ENCODE measurements at places on chromosomes 6 and 20. TPM values are rescaled to one million over a fixed set of nuclear protein-coding genes. Genes with fewer than 3 reads are reported as not detected.

DNA sequence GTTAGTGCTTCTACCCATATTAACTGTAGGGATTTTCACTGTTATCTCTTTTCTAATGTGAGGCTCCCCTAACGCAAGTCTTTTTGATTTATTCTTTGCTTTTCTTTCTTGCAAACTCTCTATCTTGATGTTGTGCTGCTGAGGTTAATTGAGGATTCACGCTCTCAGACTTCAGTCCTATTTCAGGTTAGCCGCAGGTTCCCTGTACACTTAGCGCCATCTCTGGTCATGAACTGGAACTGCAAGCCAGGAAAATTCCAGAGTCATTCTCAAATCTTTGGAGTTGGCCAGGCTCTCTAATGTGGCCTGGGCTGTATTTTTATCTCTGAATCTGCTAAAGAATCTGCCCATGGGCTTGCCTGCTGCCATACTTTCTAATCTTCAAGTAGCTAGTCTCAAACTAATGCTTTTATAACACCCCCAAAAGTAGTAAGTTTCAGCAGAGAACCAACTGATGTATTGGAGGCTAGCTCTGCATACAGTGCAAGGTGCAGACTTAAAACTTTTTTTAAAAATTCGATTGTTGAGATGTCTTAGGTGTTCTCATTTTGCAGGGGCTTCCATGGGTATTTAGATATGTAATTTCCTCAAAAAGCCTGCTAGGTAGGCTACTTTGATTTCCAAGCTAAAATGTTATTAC lies 91.1 kb upstream of the OPRM1 start:
- DNase-seq, result no peak

DNA sequence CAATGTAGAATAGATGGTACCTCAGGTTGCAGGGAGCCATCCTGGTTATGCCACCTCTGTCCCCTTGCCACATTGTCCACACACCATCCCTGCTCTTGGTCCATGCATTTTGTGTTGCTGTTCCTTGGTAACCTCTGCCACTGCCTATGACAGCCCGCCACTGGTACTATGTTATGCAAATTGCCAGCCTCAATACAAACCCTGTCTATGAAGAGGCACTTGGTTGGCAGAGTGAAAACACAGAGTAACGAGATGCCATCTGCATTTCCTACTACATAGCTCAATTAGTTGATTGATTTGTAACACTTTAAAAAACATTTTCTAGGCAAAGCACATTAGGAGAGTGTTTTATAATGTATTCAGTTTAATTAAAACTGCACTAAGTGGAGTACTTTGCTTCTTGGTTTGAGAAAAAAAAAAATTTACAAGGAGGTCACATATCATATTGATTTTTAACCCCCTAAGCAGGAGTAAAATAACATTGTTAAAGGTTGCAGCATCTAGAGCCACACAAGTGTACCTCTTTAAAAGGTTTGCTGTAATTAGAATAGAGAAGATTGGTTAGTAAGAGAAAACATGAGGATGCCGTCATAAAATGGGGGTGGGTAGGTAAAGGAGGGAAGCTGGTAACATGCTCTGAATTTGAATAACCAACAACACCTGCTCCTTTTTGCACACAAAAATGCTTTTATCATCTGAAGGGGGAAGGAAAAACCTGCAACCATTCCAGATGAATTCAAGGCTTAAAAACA lies 817.1 kb downstream of the KIF16B start:
- DNase-seq, result no peak

DNA sequence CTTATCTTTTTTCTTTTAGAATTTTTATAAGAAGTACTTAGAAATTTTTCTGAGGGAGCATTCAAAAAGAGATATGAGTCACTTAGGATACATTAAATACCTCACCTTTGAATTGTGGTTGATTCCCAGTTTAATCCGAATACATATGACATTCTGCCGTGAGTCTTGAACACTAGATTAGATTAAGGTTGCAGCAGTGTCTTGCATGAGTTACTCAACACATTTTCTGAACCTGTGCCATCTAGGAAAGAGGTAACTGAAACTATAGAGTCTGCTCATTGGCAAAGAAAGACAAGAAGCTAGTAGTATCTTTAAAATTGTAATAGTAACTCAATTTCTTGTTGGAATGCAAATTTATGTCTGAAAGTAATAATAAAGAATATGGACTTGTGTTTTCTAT lies 14.9 kb downstream of the PEX3 start:
- DNase-seq, result no peak

- DNase-seq, result no peak
Observed at GRCh38 chr6:113055061-113055460, 707.9 kb downstream of the RFPL4B start.

DNA sequence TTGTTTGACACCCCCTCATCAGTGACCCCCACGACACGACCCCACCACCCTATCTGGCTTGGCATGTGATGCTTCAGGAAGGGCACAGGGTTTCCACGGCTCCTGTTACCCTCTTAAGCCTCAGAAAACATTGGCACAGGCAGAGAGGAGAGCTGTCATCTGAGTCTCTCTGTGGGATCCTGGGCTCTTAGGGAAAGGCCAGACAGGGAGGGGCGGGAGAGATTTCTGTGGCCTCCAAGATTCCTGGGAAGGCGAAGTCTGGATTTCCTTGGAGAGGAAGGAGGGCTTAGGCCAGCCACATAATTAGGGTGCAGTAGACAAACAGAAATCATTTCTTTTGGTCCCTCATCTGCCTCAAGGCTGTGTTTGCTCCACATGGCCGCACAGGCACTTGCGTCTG lies 191.6 kb upstream of the SNX9 start:
- no peak for DNase-seq

CDH26 gene
- 6.6 TPM for total RNA-seq

- DNase-seq, result no peak
Observed at GRCh38 chr6:53532061-53532797, 12.7 kb downstream of the GCLC start.

C20orf144 gene
- total RNA-seq, result not detected

DNA sequence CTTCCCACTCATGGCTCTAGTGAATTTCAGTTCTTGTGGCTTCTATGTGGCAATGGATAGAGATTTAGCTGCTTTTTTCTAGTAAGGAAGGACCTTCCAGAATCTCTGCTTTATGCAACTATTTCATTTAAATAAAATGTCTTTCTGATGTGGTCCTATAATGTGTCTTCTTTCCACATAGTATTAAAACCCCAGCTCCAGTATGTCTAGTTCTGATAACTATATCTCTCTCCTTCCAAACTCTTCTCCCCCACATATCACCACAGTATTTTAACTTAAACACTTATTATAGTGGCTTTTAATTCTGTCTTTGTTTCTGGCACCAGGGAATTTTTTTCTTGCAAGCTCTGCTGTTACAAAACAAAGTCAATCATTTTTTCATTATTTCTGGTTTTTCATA lies 40.6 kb upstream of the SUMO4 start:
- DNase-seq, result no peak

- no peak for DNase-seq
Observed at GRCh38 chr20:6599876-6600735, 167.4 kb upstream of the BMP2 start.

- DNase-seq, result no peak
Observed at GRCh38 chr6:128284128-128284527, 236.3 kb downstream of the PTPRK start.

DNA sequence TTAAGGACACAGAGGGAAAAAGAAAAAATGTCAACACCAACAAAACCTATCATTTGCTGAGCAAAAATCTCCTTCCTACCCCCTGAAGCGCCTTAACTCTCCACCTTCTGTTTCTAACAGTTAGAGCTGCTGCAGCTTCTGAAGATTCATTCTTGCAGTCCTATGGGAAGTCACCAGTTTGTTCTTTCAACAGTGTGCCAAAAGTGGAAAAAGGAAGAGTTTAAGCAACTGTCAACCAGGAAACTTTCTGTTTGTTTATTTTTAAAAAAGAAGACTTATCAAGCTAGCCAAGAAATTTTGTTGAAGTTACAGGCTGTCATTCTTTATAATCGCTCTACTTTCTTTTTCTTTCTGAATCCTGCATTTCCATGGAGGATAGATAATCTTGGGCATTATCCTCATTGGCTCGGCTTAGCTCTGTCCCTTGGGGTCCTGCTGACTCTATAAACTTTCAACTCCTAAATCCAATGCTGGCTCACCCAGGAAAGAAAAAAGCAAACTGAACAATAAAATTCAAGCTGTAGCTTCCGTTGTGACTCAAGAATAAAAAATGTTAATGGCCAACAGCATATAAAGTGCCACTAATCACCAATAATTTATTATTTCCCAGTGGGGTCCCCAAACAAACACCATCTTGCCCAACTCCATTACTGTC lies 172.8 kb upstream of the CITED2 start:
- DNase-seq, result no peak

DNA sequence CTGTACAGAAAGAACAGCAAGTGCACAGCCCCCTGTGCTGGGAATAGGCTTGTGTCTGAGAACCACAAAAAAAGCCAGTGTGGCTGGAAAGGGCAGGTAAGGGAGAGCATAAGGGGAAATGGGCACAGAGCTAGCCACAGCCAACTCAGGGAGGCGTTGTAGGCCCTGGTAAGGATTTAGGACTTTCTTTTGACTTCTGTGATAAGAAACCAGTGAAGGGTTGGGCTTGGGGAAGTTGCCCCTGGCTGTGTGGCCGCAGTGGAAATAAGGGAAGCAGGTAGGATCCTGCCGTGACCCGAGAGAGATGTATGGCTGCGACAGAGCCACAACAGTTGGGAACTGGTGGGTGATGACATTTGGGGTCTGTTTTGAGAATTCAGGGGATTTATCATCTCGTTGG lies 30.0 kb upstream of the PHACTR2 start:
- no peak for DNase-seq

GRCh38 chr20:44810061-44810390 lies 320 bp downstream of the RIMS4 start:
- DNase-seq, result no peak

DNA sequence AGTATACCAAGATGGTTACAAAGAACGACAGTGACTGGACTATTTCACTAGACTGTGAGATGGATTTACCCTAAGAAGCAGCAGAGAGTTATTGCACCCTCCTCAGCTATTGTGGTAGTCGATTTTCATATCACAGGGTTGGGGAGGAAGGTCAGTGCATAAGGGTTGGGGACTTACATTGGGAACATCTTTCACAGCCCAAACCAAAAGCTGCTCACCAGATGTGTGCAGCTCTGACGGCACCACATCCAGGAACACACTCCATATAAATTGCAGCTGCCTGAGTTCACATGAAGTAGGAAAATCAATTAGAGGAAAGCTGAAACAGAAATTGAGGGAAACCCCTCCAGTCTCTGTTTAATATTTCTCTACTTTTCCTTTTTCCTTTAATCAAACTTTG lies 470.5 kb upstream of the NRSN1 start:
- no peak for DNase-seq

EYS gene
- total RNA-seq, result not detected

KHDRBS2 gene
- 1.7 TPM for total RNA-seq

FHL5 gene
- total RNA-seq, result 21.4 TPM

- DNase-seq, result no peak
Observed at GRCh38 chr6:15026832-15027231, 219.0 kb upstream of the JARID2 start.

PAK5 gene
- total RNA-seq, result 0.25 TPM

DNA sequence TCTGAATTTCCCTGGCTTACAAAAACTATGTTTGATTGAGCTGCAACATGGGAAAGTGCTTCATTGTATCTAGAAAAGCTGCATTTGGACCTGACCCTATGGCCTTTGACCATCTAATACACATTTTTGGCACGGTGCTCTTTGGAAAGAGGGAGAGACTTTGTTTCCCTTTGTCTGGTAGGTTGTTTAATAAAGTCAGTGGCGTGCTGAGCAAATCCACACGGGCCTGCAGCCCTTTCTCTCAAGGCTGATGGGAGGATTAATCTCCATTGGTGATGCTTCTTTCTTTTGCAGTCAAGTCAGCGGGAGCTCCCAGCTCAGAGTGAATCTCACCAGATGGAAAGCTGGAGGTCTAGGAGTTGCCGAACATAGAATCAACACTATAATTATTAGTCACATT lies 314.7 kb upstream of the CNR1 start:
- DNase-seq, result no peak

SRSF12 gene
- 0.25 TPM for total RNA-seq

GRCh38 chr20:29298759-29299613 lies 1958.5 kb upstream of the DEFB115 start:
- no peak for DNase-seq

- peak; percentile 77 for DNase-seq
Observed at GRCh38 chr20:41318271-41318649, 729 bp upstream of the ZHX3 start.

SLC17A3 gene
- total RNA-seq, result not detected

REM1 gene
- 4.4 TPM for total RNA-seq

DNA sequence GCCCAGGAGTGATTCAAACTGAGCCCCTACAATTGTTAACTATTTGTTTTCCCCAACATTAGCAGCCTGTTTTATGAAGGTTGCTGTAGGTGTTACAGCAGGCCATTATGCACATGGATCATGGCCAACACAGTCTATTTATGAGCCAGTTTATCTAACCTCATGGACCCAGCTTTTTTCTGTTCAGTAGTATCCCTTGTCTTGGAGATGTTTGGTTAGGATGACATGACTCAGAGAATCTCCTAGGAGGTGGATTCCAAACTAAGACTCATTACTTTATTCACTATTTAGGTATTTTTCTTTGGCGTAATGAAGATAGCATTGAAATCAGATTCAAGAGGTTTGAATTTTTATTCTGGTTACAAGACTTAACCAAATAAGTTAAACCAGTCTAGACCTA lies 62.8 kb upstream of the TFB1M start:
- DNase-seq, result no peak

- no peak for DNase-seq
Observed at GRCh38 chr6:107061125-107062020, 33.4 kb downstream of the MTRES1 start.

HLA-A gene
- 691 TPM for total RNA-seq

FAM162B gene
- total RNA-seq, result 19.6 TPM

DNA sequence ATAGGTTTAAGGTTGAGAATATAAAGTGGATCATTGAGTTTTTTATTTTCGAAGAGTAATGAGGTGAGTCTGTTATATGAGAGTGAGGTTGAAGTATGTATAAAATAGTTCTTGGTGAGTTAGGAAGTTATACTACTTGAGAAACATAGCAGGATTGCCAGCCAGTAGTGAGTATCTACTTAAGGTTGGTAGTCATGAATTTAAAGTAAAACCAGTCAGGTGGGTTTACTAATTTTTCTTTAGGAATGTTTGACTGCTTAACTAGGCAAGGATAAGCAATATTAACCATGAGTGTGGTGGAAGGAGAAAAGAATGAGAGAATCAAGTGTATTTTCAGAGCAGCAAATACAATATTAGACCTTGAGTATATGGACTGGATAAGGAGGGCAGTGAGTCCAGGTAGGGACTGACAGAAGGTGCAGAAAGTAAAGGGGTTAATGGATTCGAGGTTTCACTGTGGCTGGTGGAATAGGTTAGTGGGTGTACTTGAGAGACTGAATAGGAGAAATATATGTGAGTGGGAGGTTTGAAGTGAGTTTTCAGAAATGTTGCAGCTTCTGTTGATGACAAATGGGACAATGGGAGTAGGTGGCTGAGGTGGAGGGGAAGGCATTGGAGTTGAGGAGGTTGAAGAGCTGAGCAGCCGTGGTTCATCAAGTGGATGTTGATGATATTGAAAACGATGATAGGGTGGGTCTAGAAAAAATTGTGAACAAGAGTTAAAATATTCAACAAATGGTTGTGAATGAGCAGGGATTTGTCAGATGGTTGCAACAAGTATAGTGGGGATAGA lies 232.5 kb upstream of the ASCC3 start:
- DNase-seq, result no peak

KCNK15 gene
- total RNA-seq, result 1.5 TPM
